ENCODE measurements at places on chromosomes 11 and 22.

DNA sequence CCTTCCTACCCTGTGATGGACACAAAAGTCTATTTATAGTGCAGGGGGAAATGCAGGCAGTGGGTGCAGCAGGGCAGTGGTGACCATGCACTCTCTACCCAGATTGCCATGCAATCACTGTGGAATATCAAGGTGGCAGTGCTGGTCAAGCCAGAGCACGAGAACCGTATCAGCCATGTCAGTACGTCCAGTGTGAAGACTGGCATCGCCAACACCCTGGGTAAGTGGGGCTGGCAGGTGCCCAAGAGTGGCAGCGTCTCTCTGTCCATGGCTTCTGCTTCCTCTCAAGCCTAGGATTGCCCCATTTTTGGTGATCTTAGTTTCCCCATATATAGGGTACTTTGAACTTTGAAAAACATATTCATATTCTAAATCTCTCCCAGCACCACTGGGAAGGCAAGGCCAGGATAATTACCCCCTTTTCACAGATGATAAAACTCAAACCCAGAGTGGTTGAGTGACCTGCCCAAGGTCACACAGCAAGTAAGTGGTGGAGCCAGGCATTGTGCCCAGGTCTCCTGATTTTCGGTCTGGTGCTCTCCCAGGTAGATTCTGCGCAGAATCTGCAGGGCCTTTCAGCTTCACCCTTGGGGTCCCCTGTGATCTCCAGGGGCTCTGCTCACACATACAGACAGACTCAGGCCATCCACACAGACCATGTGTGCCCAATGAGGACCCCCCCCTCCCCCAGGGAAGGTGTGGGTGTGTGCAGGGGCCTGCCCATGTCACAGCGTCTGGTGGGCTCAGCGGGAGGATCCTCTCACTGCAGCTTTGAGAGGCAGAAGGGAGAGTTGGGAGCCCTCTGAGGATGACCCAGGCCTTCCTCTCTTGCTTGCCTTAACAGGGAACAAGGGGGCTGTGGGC, 7.1 kb downstream of the INPPL1 start:
- no peak for DNase-seq

- DNase-seq, result no peak
Observed at GRCh38 chr22:39994041-39994565, 651 bp upstream of the FAM83F start.

- DNase-seq, result no peak
Observed at GRCh38 chr22:19806213-19807160, 45.9 kb downstream of the TBX1 start.

- no peak for DNase-seq
Observed at GRCh38 chr11:8329847-8330361, 66.2 kb upstream of the LMO1 start.

GRCh38 chr22:30445438-30446145, 20.0 kb downstream of the MTFP1 start:
- DNase-seq, result no peak

DNA sequence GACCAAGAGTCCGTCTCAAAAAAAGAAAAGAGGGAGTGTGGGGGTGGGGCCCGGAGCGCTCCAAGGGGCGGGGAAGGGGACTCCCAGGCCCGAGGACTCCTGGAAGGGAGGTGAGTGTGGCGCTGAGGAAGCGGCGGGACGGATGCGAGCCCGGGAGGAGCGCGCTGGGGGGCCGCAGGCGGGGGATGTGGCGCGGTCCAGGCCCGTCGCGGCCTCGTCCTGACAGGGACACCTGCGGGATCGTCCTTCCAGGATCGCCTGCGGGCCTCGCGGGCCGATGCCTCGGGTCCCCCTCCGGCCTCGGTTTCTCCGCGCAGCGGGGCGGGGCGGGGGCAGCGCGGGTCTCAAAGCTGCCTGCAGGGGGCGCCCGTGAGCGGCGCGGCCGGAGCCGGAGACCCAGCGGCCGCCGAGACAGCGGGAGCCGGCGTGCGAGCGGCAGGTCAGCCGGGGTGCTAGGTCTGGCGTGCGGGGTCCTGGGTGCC, 3.8 kb upstream of the ADORA2A start:
- DNase-seq, result no peak

GRCh38 chr22:44525941-44526778, 28.1 kb upstream of the RTL6 start:
- DNase-seq, result no peak

- no peak for DNase-seq
Observed at GRCh38 chr22:19905347-19906276, 36.0 kb upstream of the COMT start.

DNA sequence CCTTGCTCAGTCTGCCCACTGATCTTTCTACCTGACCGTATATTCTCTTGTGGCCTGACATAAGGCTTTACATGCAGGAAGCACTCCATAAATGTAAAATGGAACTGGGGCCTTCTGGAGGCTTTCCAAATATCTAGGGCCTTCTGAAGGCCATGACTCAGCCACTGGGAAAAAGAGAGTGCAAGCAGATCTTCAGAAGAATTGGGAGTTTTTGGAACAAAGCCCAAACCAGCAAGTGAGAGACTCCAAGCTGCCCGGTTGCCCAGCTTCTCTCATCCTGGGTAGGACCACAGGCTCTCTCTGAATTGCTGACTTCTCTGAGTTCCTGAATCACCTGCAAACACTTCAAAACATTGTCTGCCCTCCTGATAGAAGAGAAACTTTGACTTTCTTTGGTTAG, 107.9 kb upstream of the BMAL1 start:
- DNase-seq, result no peak

- DNase-seq, result no peak
Observed at GRCh38 chr22:30809086-30809485, 114.4 kb downstream of the OSBP2 start.

DNA sequence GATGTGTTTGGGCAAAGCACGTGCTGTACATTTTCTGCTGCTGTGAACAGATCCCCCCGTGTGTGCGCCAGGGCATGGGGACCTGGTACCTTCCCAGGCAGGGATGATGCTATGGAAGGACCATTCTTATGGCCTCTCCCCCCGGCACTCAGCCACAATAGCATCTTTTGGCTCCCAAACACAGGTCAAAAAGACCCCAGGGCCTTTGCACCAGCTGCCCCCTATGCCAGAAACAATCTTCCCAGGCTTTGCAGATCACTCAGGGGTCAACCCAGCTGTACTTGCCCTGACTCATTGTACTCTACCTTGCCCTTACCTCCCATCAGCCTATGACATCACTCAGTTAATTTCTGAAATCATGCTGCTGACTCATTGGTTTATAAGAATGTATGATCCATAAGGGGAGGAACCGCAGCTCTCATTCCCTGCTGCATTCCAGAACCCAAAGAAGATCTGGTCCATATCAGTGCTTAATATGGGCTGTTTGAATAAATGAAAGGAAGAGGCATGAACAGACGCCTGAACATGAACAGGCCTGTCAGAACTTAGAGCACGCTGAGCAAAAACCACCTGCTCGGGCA, 100.7 kb downstream of the CELSR1 start:
- no peak for DNase-seq

DNA sequence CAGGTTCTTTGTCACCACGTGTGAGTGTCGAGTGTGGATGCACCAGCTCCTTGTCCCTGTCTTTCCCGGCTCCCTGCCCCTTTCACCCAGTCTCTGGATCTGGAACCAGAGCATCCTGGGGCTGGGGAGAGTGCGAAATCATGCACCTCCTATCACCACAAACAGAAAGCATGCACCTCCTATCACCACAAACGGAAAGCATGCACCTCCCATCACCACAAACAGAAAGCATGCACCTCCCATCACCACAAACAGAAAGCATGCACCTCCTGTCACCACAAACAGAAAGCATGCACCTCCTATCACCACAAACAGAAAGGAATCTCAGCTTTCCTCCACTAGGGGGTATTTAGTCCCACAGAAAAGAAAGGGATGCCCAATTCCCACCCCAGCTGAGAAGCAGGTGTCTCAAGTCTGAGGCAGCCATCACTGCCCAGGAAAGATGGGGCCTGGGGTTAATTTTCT, 5.9 kb upstream of the GLB1L3 start:
- no peak for DNase-seq

DNA sequence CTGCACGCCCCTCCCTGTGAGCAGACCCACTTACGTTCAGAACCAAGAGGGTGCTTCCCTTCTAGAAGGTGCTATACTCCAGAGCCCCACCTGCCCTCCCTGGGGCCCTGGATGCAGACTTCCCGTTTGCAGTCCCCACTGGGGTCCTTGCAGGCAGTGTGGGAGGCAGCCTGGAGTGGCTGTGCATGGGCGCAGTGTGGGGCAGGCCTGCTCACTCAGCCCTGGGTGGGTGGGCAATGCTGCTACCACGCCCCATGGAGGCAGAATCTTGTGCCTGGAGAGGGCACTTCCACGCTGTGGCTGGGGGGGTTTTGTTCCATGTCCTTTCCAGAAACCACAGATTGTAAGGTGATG, 116.2 kb downstream of the KCNQ1OT1 start:
- DNase-seq, result no peak

DNA sequence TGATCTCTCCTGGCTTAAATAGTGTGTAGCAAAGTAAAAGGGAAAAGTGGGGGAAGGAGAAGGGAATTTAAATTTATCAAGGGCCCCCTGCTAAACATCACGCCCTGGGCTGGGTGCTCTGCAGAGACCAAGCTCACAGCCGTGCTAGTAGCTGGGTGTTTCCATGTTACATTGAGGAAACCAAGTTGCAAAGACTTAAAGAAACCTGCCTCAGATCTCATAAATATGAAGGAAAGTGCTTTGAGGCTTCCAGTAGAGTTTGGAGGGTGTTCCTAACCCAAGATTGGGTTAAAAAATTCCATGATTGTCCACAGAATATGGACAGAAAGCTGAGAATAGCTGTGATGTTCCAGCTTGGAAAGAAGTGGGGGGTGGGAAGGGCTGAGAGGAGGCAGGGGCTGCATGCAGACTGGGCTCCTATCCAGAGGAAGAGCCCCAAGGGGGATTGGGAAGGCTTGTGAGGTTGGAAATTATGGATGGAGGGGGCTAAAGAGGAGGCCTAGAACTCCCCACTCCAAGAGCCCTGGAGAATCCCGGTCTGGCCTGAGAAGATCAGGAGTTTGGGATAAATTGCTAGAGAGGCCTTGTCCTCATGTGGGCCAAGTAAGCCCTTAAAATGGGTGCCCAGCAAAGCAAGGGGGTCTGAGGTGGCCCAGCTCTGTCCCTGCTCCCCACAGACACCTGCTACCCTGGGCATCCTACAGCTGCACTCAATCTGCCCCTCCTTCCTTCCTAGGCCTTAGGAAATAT, 25.0 kb upstream of the OAF start:
- DNase-seq, result no peak

DNA sequence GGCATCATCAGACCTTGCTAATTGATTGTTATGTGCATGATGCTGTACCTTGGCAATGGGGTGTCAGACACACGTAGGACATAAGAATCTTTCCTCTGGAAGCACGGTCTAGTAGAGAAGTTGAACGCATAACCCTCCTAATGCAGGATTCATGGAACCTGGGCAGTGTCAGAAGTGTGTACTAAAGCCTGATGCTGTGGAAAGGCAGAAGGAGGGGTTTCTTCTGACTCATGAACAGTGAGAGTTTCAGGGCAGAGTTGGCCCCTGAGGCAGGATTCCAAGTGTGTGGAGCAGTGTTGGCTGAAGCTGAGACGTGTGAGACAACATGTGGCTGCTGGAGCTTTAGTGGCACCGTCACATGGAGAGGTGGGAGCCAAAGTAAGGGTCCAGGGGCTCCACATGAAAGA, 3.5 kb downstream of the PANX1 start:
- no peak for DNase-seq

DNA sequence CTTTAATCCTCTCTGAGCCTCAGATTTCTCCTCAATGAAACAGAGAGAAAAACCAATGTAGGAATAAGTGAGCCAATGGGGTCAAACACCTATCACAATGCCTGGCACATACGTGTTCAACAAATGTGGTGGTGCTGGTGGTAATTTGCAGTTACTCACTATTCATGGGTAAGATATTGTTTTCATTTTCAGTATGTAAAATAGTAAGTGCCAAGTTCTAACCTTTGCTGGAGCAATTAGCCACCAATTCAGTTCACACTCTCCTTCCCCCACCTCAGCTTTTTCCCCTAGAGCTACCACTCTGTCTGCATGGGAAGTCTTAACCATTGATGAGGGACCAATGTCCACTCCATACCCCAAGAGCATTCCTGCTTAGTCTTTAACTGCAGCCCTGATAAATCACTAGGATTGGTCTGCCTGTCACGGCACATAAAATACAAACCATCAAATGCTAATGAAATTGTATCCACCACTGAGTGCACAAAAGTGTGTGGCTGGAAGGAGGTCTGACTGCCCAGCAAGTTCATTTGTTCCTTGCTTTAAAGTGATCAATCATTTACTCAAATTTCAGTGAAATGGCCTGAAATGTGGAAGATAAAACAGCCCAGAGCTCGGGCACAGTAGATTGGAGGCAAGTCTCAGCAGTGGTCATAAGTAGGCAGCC, 187.4 kb upstream of the API5 start:
- DNase-seq, result no peak

- no peak for DNase-seq
Observed at GRCh38 chr22:33542153-33542552, 378.1 kb downstream of the LARGE1 start.

GRCh38 chr11:79110321-79110720, 330.5 kb downstream of the TENM4 start:
- DNase-seq, result no peak

DNA sequence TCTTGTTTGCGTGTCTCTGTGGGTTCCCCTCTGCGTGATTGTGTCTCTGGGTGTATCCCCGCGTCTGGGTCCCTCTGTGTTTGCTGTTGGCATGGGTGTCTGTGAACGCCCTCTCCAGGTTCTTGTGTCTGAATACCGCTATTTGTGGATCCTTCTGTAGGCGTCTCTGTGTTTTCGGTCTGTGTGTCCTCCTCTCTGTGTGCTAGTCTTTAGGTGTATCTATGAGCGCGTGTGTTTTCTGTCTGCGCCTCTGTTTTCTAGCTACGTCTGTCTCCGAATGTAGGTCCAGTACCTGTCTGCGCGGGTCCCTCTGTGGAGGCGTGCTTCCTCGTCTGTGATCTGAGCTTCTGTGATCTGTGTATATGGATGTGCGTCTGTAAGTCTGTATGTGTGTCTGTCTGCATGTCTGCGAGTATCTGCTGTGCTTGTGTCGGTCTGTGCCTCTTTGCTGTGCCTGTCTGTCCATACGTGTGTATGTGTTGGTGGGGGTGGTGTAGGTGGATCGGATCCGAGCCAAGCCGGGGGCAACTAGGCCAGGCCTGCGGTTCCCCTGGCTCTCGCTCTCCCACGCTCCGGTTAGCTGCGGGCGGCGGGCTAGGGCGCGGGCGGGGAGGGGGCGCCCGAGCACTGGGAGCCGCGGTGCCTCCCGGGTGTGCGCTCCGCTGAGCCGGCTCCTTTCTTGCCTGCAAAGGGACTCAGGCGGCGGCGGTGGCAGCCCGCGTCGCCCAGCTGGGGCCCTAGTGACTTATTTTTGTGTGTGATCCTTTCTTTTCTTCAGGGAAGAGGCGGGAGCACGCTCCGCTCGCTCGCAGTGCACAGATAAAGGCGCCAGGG, 105.3 kb upstream of the E2F8 start:
- DNase-seq, result peak; percentile 67

- peak; percentile 46 for DNase-seq
Observed at GRCh38 chr11:77472991-77473800, 698 bp downstream of the PAK1 start.

All from nucleus accumbens (tissue), 56 donors.